DMS 273 treated with DMSO at 0.1 percent for 48 hours (cell line): ENCODE measurements at places on chromosomes 2 and 18.

GRCh38 chr2:26922405-26923188, 47.8 kb upstream of the MAPRE3 start:
- peak; percentile 32 for DNase-seq

GRCh38 chr2:161044921-161045320, 115.3 kb upstream of the TANK start:
- no peak for DNase-seq

GRCh38 chr2:183868707-183869106, 729.6 kb upstream of the ZNF804A start:
- no peak for DNase-seq

- DNase-seq: no peak
Observed at GRCh38 chr2:99576775-99577174, 87.0 kb upstream of the REV1 start.

- DNase-seq: no peak
Observed at GRCh38 chr18:79508565-79509535, 113.1 kb downstream of the NFATC1 start.

- DNase-seq: no peak
Observed at GRCh38 chr2:17788773-17789172, 27.5 kb upstream of the MSGN1 start.

GRCh38 chr2:174781996-174782395, 17.7 kb upstream of the CHRNA1 start:
- no peak for DNase-seq

- no peak for DNase-seq
Observed at GRCh38 chr2:94992360-94992759, 33.1 kb upstream of the MAL start.

GRCh38 chr2:55063713-55064323, 13.6 kb upstream of the RTN4 start:
- no peak for DNase-seq

- no peak for DNase-seq
Observed at GRCh38 chr2:120555092-120555491, 180.6 kb upstream of the GLI2 start.

DNA sequence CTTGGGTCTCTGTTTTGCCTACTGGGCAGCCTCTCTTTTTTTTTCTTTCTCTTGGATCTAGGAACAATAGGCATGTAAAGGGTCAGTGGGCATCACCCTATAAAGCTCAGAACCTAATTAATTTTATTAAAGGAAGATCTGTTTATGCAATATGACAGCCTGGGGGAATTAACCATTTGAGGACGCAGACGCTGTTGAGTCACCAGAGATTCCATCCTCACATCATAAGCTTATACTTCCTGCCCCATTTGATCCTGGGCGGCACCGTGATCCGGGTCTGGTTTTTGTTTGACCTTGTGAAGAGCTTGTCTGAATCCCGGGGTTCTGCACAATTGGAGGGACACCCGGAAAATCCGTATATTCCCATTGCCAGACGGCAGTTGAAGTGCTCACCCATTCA, 16.8 kb upstream of the BCL11A start:
- DNase-seq: no peak

DNA sequence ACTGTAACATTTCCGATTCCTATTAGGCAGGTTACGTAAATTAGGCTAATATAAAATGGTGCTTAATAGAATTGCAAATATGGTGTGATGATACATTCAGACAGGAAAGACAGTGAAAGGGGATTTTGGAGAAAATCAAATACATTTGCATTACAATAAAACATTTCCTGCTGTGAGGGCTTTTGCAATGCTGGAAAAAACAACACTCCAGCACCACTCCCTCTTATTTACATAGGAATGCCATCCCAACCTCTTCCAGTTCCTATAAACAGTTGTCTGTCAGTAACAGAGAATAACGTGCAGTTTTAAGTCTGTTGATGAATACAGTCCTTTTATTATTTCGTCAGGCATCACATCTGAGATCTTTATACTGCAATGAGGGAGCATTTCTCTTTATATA, 298.8 kb upstream of the FANCL start:
- no peak for DNase-seq

DNA sequence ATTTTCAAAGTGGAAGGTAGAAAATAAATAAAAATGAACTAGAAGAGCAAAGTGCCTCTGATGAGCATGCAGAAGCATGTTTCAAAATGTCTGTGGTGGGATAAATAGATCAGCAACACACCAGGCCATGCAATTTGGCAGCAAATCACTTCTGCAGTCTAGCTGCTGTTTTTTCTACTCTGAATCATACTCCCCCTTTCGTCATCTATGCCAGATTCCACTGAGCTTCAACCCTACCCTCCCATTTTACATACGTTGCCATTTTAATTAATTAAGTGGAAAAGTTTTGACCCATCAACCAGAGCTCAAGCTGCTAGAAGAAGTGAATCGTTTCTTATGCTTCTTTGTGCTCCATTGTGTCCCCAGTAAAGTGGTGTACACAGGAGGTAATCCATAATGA, 79.3 kb downstream of the NRXN1 start:
- no peak for DNase-seq

DNA sequence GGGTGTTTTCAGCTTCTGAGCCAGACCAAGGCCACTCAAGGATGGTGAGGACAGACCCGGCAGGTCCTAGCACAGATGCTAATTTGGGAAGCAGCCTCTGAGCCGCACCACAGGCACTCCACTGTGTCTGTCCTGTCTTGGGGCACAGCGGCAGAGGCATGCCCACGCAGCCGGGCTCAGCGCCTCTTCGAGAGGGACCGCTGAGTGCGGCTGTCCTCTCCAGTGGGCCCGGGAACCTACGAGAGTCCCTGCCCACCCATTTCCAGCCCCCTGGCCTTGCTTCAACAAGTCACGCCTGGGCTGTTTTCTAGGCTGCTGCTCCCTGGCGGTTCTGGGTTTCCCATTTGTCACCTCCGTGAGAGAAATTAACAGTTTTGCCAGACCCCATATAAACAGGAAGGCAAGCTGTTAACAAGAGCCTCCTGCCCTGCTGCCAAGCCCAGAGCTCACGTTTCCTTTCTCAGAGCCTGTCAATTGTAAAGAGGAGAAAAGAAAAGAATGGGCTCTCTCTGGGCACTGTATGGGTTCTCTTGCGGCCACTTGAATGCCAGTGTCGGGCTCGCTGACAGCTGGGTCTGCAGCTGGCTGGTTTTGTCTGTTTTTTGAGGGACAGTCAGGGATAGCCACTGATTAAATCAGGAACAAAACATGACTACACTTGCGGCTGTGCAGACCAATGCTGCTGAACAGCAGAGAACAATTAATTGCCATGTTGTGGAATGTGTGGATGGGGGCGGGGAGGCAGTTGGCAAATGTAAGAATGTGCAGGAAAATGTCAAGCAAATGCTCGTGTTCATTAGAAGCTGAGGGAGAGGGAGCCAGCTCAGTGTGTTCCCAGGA, 30.6 kb downstream of the TMEM17 start:
- no peak for DNase-seq

- DNase-seq: peak; percentile 66
Observed at GRCh38 chr2:157751462-157752058, 122.9 kb upstream of the ACVR1C start.

DNA sequence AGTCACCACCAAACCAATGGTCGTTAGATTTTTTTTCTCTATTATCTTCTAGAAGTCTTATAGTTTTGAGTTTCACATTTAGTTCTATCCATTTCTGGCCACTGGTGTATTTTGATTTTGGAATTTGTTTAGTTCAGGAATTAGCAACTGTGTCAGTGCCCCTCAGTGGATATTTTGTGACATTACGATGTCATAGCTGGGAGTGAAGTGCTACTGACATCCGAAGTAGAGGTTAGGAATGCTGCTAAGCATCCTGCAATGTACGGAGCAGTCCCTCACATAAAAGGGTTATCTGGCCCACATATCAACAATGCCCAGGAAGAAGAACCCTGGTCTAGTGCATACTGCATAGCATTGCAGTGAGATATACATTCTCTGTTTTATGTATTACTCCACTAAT, 157.4 kb upstream of the RGPD4 start:
- DNase-seq: peak; percentile 4

GRCh38 chr2:122851972-122852531, 1096.6 kb downstream of the TSN start:
- DNase-seq: no peak

- DNase-seq: no peak
Observed at GRCh38 chr2:30267161-30267975, 36.0 kb downstream of the LBH start.

DNA sequence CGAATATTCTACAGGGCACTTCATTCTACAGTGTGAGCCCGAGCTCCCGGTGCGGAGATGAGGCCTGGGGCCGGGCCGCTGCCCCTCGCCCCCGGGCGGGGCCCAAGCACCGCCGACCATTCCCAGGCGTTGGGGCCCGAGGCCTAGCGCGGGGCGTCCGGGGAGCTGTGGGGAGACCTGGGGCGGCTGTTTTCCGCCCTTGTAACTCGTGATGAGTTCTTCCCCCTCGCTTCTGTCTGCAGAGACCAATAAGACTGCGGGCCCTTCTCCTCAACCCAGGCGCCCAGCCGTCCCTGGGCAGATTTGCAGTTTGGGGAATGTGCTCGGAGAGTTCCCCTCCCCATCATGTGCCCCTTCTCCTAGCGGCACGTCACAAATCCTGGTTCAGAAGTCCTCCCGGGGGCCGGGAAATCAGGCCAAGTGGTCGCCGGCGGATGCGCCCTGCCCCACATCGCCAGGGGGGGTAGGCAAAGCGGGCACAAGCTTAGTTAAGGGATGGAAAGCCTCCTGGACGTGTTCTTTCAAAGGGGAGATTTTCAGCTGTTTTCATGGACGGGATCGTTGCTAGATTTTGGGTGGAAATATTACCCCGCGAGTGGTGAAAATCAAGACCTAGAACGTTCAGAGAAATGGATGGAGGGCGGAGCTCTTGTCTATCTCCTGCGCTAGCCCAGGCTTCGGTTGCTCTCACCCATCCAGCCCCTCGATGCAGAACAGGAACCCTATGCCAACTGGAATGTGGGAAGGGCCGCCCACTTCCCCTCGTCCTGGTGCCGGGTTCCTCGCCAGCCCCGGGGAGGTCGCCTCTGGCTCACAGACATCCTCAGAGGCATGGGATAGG, 18.8 kb upstream of the HAAO start:
- no peak for DNase-seq

DNA sequence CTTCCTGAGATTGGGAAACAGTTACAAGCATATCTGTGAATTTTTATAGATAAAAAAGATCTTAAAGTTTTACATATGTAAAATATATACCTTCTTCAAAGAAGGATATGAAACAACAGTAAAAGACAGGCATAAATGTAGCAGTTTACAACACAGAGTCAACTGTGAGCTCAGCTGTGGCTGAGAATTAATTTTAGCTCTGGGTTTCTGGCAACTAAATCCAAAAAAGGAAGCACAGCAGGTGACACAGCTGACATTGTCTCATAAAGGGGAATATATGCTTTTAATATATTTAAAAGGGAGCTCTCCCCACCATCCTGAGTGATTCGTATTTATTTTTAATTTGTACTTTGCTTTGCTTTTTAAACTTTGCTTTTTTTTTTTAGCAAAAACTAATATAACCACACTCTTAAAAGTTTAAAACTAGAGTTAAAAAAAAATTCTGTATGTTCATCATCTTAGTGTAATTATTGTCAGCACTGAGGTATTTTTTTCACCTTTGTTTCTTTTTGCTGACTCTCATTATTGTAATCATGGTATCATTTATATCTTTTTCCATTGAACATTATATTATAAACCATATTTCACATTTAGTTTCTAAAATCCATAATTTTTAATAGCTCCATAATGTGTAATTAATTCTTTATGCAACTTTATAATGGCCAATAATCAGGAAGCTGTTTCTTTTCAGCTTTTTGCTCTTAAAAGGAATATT, 6.7 kb downstream of the TUBB6 start:
- no peak for DNase-seq

GRCh38 chr2:46210063-46210462, 87.1 kb upstream of the EPAS1 start:
- no peak for DNase-seq

- no peak for DNase-seq
Observed at GRCh38 chr2:65281627-65282351, 54.2 kb downstream of the ACTR2 start.

GRCh38 chr2:232485757-232486557, 1.7 kb downstream of the ECEL1 start:
- DNase-seq: no peak

GRCh38 chr2:109031476-109032228, 42.6 kb upstream of the EDAR start:
- no peak for DNase-seq

- DNase-seq: no peak
Observed at GRCh38 chr2:16680304-16680703, 14.7 kb upstream of the CYRIA start.

GRCh38 chr18:36381075-36381474, 83.6 kb downstream of the FHOD3 start:
- no peak for DNase-seq

GRCh38 chr18:22604986-22605421, 187.3 kb upstream of the CTAGE1 start:
- DNase-seq: no peak

GRCh38 chr2:102939207-102939606, 177.4 kb downstream of the TMEM182 start:
- DNase-seq: no peak

GRCh38 chr2:157475722-157476390, 32.0 kb upstream of the CYTIP start:
- DNase-seq: no peak

GRCh38 chr2:112520234-112520783, 22.0 kb upstream of the POLR1B start:
- no peak for DNase-seq

GRCh38 chr18:75170022-75170789, 38.7 kb downstream of the PTGR3 start:
- DNase-seq: no peak
